Myocyte (in vitro differentiated cells): ENCODE measurements at places on chromosomes 1 and 21. TPM values are rescaled to one million over a fixed set of nuclear protein-coding genes. Genes with fewer than 3 reads are reported as not detected.

ANXA9 gene
- not detected in 2 replicates for total RNA-seq

NEK2 gene
- total RNA-seq: 0.16 and 0.19 TPM in 2 replicates

CSF3R gene
- not detected in 2 replicates for total RNA-seq

INTS7 gene
- 12.1 and 12.9 TPM in 2 replicates for total RNA-seq

MAN1C1 gene
- 6.6 and 8.8 TPM in 2 replicates for total RNA-seq

SPRR1A gene
- not detected in 2 replicates for total RNA-seq

EPHA8 gene
- not detected in 2 replicates for total RNA-seq

LY9 gene
- not detected in 2 replicates for total RNA-seq

PPIAL4G gene
- total RNA-seq: 0.03 TPM in 1 of 2 replicates, not detected in the other

ORC1 gene
- 0.11 and 0.42 TPM in 2 replicates for total RNA-seq

TMEM63A gene
- 7.8 and 10.8 TPM in 2 replicates for total RNA-seq

S100A1 gene
- total RNA-seq: 0.52 and 3.3 TPM in 2 replicates

GCSAML gene
- total RNA-seq: not detected in 2 replicates

OR6P1 gene
- not detected in 2 replicates for total RNA-seq

MLLT11 gene
- total RNA-seq: 76.6 and 79.8 TPM in 2 replicates

CELA2A gene
- 0.57 TPM in 1 of 2 replicates, not detected in the other for total RNA-seq

ZBTB8B gene
- 0.03 and 0.16 TPM in 2 replicates for total RNA-seq

FCRL2 gene
- not detected in 2 replicates for total RNA-seq

SLFNL1 gene
- 0.05 and 0.27 TPM in 2 replicates for total RNA-seq

OR14C36 gene
- not detected in 2 replicates for total RNA-seq

TMIGD3 gene
- not detected in 2 replicates for total RNA-seq

TLR5 gene
- total RNA-seq: 0.75 and 2.3 TPM in 2 replicates

AMPD1 gene
- total RNA-seq: 8.1 and 13.6 TPM in 2 replicates

LMOD1 gene
- total RNA-seq: 3.2 and 6.0 TPM in 2 replicates

LCE1C gene
- not detected in 2 replicates for total RNA-seq

SAMD13 gene
- total RNA-seq: 0.70 and 0.99 TPM in 2 replicates

AADACL4 gene
- not detected in 2 replicates for total RNA-seq

S100A7A gene
- total RNA-seq: not detected in 2 replicates

RNF223 gene
- total RNA-seq: 0.05 and 0.83 TPM in 2 replicates

PROX1 gene
- 6.7 and 8.5 TPM in 2 replicates for total RNA-seq

CYP4A22 gene
- not detected in 2 replicates for total RNA-seq

DISP1 gene
- 2.2 and 2.5 TPM in 2 replicates for total RNA-seq

CTH gene
- 2.3 and 3.7 TPM in 2 replicates for total RNA-seq

SYT2 gene
- total RNA-seq: not detected in 2 replicates

GIPC2 gene
- total RNA-seq: 2.2 and 2.3 TPM in 2 replicates

SLC45A1 gene
- 0.70 and 0.94 TPM in 2 replicates for total RNA-seq

TESK2 gene
- 1.1 and 1.7 TPM in 2 replicates for total RNA-seq

PDC gene
- total RNA-seq: not detected in 2 replicates

KPRP gene
- total RNA-seq: not detected in 2 replicates

TEX38 gene
- total RNA-seq: not detected in 2 replicates

COL11A1 gene
- 117 and 120 TPM in 2 replicates for total RNA-seq

DMBX1 gene
- total RNA-seq: not detected in 2 replicates

CD52 gene
- not detected in 2 replicates for total RNA-seq

SLC41A1 gene
- 24.6 and 36.2 TPM in 2 replicates for total RNA-seq

KCNE2 gene
- 0.47 TPM in 1 of 2 replicates, not detected in the other for total RNA-seq

CCDC30 gene
- 0.11 and 0.78 TPM in 2 replicates for total RNA-seq

NUF2 gene
- 0.27 TPM in 1 of 2 replicates, not detected in the other for total RNA-seq

MANEAL gene
- total RNA-seq: 10.6 and 10.8 TPM in 2 replicates

ELF3 gene
- 0.68 TPM in 1 of 2 replicates, not detected in the other for total RNA-seq

SPRR1B gene
- not detected in 2 replicates for total RNA-seq

WNT9A gene
- total RNA-seq: 6.5 and 10.6 TPM in 2 replicates

IL12RB2 gene
- total RNA-seq: 0.10 TPM in 1 of 2 replicates, not detected in the other

IPP gene
- 13.7 and 18.4 TPM in 2 replicates for total RNA-seq

CFAP107 gene
- total RNA-seq: not detected in 2 replicates

OR6N1 gene
- not detected in 2 replicates for total RNA-seq

TPTE gene
- not detected in 2 replicates for total RNA-seq

PTPN7 gene
- not detected in 2 replicates for total RNA-seq

ZNF593OS gene
- not detected in 2 replicates for total RNA-seq
